ENCODE measurements at places on chromosomes 3 and 15. TPM values are rescaled to one million over a fixed set of nuclear protein-coding genes. Genes with fewer than 3 reads are reported as not detected.
A peak's percentile ranks its signal among the peaks of the same experiment; 100 is the strongest.

GRCh38 chr15:66884115-66884622 is 181.2 kb upstream of the SMAD3 start:
- peaks cover 37% of the 10 kb centered on the region for H3K4me1 ChIP-seq
- H3K27ac ChIP-seq = peak overlapping the region; percentile 88
- peaks cover 13% of the 10 kb centered on the region for H3K36me3 ChIP-seq
- DNase-seq = no peak
- no peak overlapping the region for H3K4me3 ChIP-seq
- no peaks in the 10 kb centered on the region for H3K27me3 ChIP-seq

GOLGA6L4 gene
- total RNA-seq = 2.0 TPM

DNA sequence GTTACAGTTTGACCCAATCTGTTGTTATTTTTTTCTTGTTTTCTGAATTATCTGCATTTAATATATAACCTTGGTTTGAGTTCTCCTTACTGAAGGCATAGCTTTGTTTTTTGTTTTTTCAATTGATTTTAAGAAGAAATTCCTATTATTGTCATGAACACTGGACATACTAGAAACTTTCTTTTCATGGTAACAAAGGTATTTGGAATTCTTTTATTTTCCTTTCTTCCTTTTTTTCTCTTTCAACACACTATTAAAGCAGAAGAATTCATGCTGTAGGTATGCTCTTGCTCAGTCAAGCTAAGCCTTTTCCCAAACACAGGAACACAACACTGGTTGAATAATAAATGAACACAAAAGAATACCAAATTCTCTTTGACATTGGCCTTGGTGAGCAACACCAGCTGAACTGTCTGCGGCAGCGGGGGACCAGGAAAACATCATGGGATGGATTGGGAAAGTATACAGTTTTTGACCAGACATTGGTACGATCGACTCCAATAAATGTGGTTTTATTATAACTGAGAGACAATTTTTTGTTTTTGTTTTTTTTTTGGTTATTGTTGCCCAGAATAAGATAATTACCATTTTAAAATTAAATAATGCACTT is 23.1 kb downstream of the U2SURP start:
- no peaks in the 10 kb centered on the region for H3K27me3 ChIP-seq
- H3K27ac ChIP-seq = no peak overlapping the region
- peaks cover 57% of the 10 kb centered on the region for H3K36me3 ChIP-seq
- H3K4me1 ChIP-seq = no peaks in the 10 kb centered on the region
- no peak for DNase-seq

ZNF280D gene
- 40.3 TPM for total RNA-seq

GRCh38 chr3:15384510-15385237 is 42.7 kb downstream of the METTL6 start:
- H3K4me1 ChIP-seq = peaks cover 29% of the 10 kb centered on the region
- no peak overlapping the region for H3K4me3 ChIP-seq
- DNase-seq = no peak
- no peaks in the 10 kb centered on the region for H3K27me3 ChIP-seq
- no peaks in the 10 kb centered on the region for H3K36me3 ChIP-seq

CILP gene
- 0.05 TPM for total RNA-seq

- H3K36me3 ChIP-seq = no peaks in the 10 kb centered on the region
- no peak overlapping the region for H3K27ac ChIP-seq
- no peak for DNase-seq
- H3K4me1 ChIP-seq = no peaks in the 10 kb centered on the region
Measured at GRCh38 chr3:60764870-60765269, 486.4 kb downstream of the FHIT start.

ARGFX gene
- total RNA-seq = not detected

DNA sequence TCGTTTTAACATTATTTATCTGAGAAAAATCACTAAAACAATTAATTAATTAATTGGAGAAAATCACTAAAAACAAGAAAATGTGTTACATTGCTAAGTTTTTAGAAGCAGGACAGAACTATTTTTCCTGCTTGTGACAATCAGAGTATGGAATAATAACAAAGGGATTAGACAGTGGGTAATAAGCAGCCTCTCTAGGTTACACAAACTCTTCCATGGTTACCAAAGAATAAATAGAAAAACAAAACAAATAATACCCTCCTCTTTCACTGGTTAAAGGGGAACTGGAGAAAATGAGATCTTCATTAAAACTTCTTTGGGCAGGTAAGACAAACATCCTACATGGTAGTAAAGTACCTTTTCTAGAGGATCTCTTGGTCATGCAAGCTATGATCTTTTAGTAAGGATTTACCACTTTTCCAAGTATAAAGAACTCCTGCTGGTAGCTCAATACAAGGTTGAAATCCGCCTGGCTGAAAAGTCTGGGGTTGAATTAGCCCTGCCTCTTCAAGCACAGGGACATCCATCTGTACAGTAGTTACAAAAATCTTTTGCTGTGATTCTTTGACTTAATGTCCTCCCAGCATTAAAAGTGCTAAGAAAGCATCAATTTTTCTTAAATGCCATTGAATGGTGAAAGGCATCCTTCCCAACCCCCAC is 2.5 kb upstream of the PLCH1 start:
- no peak for DNase-seq
- H3K27ac ChIP-seq = no peak overlapping the region
- no peaks in the 10 kb centered on the region for H3K27me3 ChIP-seq
- no peak overlapping the region for H3K4me3 ChIP-seq
- peaks cover 50% of the 10 kb centered on the region for H3K4me1 ChIP-seq
- peaks cover 24% of the 10 kb centered on the region for H3K36me3 ChIP-seq

DAZL gene
- total RNA-seq = not detected

DNA sequence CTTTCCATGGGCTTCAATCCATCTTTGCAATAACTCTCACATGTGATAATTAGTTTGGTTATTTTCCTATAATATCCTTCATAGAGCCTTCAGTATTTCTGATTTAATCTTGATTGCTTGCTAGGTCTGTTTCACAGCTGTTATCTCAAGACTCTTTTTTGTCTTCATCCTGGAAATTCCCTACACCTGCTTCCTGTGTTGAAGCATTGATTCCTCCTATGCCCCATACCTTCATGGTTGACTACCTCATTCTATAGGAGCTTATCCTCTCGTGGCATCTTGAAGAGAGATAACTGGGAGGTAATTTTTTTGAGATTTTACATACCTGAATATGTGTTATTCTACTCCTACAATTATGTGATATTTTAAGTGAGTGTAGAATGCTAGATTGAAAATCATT is 26.7 kb downstream of the PIK3CA start:
- no peaks in the 10 kb centered on the region for H3K36me3 ChIP-seq
- no peak overlapping the region for H3K4me3 ChIP-seq
- no peak overlapping the region for H3K27ac ChIP-seq

DNA sequence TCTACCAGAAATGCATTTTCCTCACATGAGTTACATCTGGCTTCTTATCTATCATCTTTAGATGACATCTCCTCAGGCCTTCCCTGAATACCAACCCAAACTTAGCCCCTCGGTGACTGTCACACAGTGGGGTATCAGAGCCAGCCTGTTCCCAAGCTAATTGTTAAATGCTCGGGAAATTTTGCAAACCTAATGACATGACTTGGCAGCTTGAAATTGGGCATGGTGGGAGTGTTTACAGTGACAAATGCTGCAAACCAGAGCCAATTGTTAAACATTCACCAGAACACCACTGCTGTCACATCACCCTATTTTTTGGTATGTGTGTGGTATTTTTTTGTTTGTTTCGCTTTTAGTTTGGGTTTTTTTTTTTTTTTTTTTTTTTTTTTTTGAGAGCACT is 130.8 kb downstream of the HCN4 start:
- DNase-seq = no peak
- H3K27me3 ChIP-seq = no peaks in the 10 kb centered on the region
- H3K4me3 ChIP-seq = no peak overlapping the region
- no peak overlapping the region for H3K27ac ChIP-seq
- H3K4me1 ChIP-seq = no peaks in the 10 kb centered on the region
- no peaks in the 10 kb centered on the region for H3K36me3 ChIP-seq

APBA2 gene
- not detected for total RNA-seq

SOX14 gene
- not detected for total RNA-seq

DNA sequence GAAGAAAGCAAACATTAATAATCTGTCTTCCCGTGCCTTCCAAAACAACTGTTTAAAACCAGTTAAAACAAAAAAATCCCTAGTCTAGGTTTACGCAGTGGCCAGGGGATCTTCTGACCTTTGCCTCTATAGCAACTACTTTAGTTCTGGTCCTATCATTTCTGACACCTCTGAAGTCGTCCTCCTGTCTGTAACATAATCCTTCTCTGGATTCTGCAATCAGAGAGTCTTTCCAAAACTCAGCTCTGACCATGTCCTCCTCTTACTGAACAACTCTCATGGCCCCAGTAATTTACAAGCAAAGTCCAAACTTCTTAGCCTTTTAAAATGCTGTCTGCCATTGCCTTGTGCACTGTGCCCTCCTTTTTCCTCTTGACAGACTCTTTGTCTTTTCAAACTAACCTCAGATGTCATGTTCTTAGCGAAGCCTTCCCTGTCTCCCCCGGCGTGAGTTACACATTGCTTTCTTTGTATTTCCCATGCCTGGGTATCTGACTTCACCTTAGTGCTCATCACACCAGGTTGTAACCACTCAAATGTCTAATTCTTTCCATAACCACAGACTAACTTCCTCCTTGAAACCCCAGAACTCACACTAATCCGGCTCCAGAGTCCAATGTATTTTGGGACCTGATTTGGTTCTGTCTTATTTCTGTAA is 105.2 kb upstream of the BNIP2 start:
- DNase-seq = no peak
- peaks cover 70% of the 10 kb centered on the region for H3K27me3 ChIP-seq

SPSB4 gene
- total RNA-seq = not detected

DNAH1 gene
- total RNA-seq = 13.1 TPM

- no peaks in the 10 kb centered on the region for H3K36me3 ChIP-seq
- no peak overlapping the region for H3K4me3 ChIP-seq
- DNase-seq = no peak
- H3K27ac ChIP-seq = no peak overlapping the region
- H3K4me1 ChIP-seq = no peaks in the 10 kb centered on the region
- no peaks in the 10 kb centered on the region for H3K27me3 ChIP-seq
Measured at GRCh38 chr3:60909526-60909925, 341.7 kb downstream of the FHIT start.
